ENCODE measurements at places on chromosomes 1 and 21.

GRCh38 chr1:54566438-54567141, 18.6 kb downstream of the ACOT11 start:
- DNase-seq, result no peak

DNA sequence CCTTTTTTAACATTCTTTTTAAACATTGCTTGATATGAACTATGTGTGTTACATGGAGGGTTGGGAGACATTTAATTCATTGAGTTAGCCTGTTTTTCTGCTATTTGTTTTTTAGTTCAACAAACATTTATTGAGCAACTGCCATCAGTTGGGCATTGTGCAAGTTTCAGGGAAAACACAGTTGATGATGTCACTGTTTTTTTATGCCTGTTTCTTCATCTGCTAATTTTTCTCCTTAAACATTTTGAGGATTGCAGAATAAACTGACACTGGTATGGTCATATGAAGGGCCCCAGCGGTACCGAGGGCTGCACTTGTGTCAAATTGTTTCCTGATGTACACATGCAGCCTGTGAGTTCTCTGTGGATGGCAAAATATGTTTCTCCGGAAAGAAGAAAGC, 253.0 kb downstream of the FGGY start:
- DNase-seq, result peak; percentile 68

DNA sequence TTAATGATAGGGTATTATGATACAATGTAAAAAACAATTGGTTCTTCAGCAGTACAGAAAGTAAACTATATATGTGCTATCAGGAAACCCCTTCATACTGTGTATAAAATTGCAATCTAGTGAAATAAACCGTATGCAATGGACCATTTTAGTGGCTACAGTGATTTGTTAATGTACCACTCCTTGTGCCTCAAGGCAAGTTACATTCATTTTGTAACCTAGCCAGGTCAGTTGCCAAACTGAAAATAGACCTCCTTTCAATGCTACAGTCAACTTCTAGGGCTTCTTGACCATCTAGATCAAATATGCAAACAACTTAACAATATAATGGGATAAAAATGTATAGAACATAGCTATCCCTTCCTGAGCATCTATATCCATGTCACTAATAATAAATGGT, 52.0 kb upstream of the RAVER2 start:
- DNase-seq, result no peak

- DNase-seq, result no peak
These were observed 47.6 kb upstream of the GPR153 start for GRCh38 chr1:6308449-6308848.

- no peak for DNase-seq
These were observed 93.5 kb downstream of the TTLL7 start for GRCh38 chr1:83905315-83905907.

GRCh38 chr1:157961805-157962762, 31.4 kb upstream of the KIRREL1 start:
- DNase-seq, result peak; percentile 75

DNA sequence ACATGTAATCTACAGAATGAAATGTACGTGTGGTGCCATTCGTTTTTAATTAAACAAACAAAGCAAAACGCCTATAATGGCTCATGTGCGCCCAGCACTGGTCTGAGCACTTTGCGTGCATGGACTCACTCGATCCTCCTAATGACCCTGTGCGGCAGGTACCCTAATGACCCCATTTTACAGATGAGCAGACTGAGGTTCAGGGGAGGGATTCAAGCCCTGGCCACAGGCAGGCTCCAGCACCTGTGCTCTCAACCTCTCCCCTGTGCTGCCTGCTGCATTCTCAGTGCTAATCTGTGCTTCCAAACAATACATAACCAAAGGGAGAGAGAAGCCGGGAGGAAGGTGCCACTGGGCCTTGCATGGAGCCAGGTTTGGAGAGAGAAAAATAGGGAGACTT, 124.2 kb upstream of the ZBTB40 start:
- no peak for DNase-seq

DNA sequence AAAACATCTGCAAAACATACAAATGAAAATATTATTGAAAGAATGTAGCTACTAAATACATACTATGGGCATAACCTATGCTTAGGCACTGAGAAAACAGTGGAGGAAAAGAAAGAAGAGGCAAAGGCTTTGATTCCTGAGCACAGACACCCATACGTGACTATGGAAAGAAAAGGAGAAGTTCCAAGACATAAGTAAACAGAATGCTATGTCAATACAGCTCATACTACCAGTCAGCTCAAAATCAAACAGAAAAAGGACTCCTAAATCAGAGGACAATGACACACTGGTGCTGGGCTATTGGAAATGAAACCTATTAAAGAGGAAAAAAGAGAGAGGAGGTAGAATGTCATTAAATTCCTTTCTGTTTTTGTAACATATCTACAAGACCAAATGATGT, 225.4 kb downstream of the SMYD3 start:
- no peak for DNase-seq

GRCh38 chr1:71695084-71695483, 587.3 kb downstream of the NEGR1 start:
- no peak for DNase-seq

GRCh38 chr1:201889090-201889968, 631 bp downstream of the SHISA4 start:
- no peak for DNase-seq

- DNase-seq, result no peak
These were observed 113.0 kb upstream of the SLC25A33 start for GRCh38 chr1:9426291-9426711.

GRCh38 chr1:108503062-108503733, 53.1 kb downstream of the NBPF6 start:
- peak; percentile 85 for DNase-seq

GRCh38 chr1:197143276-197143675, 3.2 kb downstream of the ASPM start:
- no peak for DNase-seq

- peak; percentile 50 for DNase-seq
These were observed 307.2 kb downstream of the HHIPL2 start for GRCh38 chr1:222240536-222241181.

- DNase-seq, result no peak
These were observed 223.0 kb downstream of the LTN1 start for GRCh38 chr21:28769683-28770082.

DNA sequence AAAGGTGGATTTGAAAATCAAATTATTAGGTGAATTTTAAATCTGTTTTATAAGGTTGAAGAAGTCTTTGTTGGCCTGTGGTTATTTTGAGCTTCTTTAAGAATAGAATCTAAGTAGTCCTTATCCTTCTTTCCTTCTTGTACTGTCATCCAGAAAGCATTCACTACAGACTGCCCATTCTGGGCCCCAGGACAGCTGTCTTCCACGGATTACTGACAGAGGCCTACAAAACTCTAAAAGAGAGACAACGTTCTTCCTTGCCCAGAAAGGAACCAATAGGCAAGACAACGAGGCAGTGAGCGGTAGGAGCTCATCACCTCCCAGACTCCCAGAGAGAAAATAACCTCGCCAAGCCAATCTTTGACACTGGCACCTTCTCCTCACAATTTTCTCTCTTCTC, 24.4 kb upstream of the PIGC start:
- no peak for DNase-seq

DNA sequence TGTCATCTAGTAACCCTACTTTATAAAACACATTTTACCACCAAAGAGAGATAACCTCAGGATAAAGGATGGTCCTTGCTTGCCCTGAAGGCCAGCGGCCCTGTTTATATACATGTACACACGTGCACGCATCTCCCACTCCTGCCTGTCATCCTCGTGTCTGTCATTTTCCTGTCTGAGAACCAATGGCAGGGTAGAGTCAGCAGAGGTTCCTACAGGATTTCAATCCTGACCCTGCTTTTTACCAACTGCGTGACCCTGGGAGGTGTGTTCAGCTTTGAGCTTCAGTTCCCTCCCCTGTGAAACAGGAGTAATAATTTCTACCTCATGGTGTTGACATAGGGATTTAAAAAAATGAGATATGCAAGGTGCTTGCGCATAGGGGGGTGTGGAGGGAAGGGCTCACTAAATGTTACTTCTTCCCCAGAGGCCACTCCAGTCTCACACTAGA, 12.3 kb upstream of the RASSF5 start:
- DNase-seq, result no peak

DNA sequence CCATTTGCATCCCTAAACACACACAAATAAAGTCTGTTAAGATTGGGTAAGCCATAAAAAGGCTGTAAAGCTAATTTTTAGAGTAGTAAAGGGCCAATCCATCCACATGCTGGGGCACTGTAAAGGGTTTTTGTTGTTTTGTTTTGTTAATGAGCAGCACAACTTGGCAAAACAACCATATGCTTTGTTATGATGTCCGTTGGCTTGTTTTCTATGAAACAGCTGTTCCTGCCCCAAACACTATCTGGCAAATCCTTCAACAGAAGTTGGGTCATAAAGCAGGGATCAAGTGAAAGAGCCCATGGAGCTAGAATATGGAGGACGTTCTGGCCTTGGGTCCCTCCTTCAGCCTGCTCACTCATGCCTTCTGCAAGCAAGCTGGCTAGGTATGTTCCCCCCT, 183.6 kb downstream of the APP start:
- DNase-seq, result no peak

- no peak for DNase-seq
These were observed 13.0 kb downstream of the PTPRC start for GRCh38 chr1:198651650-198652400.

DNA sequence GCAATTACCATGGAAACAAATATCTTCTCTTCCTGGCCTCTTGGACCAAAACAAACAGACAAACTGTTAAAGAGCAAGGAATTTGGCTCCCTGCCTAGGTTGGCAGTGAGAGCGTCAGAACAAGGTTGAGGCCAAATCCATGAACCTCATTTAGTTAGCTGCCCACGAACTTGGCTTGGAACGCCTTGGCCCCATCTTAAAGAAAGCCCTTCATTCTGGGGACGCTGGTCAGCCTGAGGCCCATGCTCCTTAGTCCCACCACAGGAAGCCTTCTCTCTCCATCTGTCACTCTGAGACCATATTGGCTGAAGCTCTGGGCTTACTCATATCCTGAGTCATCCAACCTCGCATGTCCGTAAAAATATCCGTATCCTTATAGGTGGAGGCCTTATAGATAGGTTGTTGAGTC, 62.4 kb upstream of the DIRAS3 start:
- DNase-seq, result peak; percentile 46

DNA sequence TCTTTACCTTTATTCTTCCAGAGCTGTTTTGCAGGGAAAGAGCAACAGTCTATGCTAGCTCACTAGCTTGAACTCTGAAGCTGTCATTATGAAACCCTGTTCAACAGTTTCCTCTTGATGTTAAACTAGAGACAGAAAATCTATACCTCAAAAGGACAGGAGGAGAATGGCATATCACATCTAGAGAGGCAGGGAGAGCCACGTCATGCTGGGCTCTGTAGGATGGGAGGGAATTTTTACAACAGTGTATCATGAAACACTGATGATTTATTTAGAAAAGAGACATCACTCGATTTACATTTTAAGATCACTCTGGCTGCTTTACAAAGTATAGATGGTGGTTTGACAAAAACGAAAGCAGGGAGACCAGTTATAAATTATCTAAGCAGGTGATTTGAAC, 224.9 kb upstream of the COA6 start:
- DNase-seq, result no peak

GRCh38 chr1:226063224-226063976, 884 bp downstream of the H3-3A start:
- peak; percentile 24 for DNase-seq

DNA sequence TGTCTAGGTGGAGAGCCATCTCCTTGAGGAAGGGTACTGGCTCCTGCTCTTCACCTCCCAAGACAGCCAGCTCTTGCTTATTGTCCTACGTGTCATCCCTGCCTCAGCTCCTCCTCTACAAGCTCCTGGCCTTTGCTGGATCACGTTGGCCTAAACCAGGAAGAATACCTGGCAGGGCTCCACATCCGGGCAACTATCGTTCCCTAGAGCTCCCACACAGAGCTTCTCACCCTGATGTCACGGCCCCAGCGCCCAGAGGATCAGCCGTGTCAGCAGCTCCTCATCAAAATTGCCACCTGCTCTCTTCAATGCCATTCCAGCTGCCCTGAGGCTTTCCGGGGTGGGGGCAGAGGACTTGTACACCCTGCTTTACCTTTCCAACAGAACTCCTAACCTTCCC, 1.9 kb upstream of the TPM3 start:
- DNase-seq, result peak; percentile 38
